ENCODE measurements at places on chromosomes 3 and 15.
A peak's percentile ranks its signal among the peaks of the same experiment; 100 is the strongest.

GRCh38 chr3:111068574-111068973 is 3.0 kb upstream of the NECTIN3 start:
- DNase-seq = no peak

- DNase-seq = no peak
Measured at GRCh38 chr3:70882104-70882503, 569.7 kb upstream of the MDFIC2 start.

DNA sequence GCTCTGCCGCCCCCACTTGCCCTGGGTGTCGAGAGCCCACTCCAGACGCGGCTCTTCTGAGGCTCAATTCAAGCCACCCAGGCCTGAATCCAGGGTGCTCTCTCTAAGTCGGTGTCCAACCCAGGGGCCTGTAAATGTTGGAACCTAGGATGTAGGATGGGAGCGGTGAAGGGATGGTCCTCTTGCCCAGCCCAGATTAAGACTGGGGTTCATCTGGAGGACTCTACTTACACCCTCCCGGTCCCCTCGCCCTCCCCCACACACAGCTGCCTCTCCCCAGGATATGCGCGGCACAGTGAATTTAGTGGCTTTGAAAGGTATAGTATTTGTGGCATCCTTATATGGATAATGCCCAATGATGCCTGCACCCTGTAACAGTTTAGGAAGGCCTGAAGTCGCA is 822 bp upstream of the FBN1 start:
- no peak for DNase-seq

- DNase-seq = no peak
Measured at GRCh38 chr3:194577986-194578905, 55.0 kb downstream of the TMEM44 start.

DNA sequence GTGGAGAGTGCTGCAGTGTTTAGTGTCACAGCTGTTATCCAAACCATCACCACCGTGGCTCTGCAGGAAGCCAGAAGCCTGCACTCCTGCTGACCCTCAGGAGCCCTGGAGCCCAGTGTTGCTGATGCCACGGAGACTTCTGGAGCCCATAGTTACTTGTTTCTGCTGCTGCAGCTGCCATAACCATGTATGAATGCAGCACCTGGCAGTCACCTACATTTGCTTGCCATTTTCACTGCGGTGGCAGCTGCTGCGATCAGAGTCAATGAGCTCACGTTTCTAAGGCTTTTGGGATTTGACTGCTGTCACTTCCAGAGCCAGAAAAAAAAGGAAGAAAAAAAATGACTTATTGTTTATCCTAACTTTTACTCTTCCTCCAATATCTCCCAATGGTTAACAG is 299.2 kb upstream of the THRB start:
- DNase-seq = no peak

GRCh38 chr3:32146746-32147211 is 40.4 kb downstream of the GPD1L start:
- no peak for DNase-seq

GRCh38 chr3:190614226-190615059 is 100.6 kb downstream of the IL1RAP start:
- DNase-seq = no peak

- no peak for DNase-seq
Measured at GRCh38 chr15:47397655-47398054, 319.6 kb upstream of the SEMA6D start.

DNA sequence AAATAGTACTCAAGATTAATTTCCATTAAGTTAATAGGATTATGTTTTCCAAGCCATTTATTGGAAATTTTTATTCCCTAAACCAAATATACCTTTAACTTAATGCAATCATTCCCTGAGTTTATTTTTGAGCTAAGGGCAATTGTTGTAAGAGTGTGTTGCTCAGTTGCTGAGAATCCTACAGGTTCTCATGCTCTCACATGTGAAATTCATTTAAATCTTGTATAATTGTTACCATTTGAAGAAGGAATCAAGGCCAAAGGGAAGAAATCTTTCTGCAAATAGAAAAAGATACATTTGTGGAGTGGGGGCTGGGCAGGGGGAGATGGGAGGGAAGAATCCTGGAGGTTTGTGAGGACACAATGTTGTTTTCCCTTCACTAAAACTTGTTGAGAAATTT is 202.7 kb upstream of the STRIT1 start:
- DNase-seq = no peak

DNA sequence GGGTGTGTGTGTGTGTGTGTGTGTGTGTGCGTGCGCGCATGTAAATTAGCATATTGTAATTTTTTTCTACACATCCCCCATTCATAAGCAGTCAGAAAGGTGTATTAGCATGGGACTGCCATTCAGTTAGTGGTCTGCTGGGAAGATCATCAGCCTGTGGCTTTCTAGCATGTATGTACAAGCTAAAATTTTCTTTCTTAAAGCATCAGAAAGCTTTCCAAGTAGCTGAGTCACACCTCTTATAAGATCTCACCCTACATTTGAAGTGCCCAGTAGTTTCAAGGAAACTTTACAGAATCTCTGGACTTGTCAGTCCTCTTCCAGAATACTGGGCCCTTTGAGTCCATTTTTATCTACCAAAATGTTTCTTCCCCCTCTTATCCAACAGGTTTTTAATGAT is 411.4 kb upstream of the TPRG1 start:
- no peak for DNase-seq

- DNase-seq = no peak
Measured at GRCh38 chr3:49883998-49884397, 14.3 kb upstream of the CAMKV start.

- DNase-seq = no peak
Measured at GRCh38 chr3:15347063-15347736, 14.8 kb upstream of the SH3BP5 start.

DNA sequence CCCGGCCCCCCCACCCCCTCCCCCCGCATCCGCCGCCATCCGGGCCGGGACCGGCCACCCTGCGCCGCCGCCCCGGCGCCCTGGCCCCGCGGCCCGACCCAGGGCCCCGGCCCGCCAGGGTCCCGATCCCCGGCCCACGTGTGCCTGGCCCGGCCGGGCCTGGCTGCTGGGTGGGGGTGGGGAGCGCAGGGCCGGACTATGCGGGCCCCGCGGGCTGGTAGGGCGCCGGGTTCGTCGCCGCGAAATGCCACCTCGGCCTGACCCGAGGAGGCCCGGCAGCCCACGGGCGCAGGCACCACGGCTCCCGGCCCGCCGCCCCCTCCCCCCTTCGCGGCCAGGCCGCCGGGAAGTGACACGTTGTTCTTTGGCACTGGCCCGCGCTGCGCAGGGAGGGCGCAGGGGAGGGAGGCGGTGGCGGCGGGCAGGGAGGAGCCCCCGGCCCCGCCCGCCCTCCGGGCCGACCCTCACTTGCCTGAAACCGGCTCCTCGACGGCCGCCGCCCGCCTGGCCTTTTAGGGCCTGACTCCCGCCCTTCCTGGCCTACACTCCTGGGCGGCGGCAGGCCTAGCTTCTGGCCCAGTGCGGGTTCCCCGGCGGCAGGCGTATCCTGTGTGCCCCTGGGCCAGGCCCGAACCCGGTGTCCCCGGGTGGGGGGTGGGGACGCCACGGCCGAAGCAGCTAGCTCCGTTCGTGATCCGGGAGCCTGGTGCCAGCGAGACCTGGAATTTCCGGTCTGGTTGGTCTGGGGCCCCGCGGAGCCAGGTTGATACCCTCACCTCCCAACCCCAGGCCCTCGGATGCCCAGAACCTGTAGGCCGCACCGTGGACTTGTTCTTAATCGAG is 515 bp downstream of the EIF4G1 start:
- DNase-seq = no peak

DNA sequence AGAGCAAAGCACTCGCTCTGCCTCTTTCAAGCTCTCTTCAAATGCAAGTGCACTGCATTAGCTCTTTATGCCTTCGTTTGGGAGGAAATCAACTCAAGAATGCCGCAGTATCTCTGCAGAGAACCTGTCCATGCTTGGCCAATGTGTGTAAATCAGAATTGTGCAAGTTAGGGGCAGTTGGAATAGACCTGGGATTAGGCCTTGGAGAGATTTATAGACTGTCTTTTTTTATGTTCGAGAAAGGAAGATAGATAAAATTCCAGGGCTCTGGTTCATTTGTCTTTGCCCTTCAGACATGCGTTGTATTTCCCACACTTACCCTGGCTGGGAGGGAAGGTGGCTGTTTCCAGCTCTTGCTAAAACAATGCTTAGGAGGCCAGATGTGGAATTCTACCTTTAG is 163.7 kb downstream of the MOBP start:
- DNase-seq = no peak

GRCh38 chr15:95261546-95261945 is 1030.2 kb downstream of the MCTP2 start:
- no peak for DNase-seq

DNA sequence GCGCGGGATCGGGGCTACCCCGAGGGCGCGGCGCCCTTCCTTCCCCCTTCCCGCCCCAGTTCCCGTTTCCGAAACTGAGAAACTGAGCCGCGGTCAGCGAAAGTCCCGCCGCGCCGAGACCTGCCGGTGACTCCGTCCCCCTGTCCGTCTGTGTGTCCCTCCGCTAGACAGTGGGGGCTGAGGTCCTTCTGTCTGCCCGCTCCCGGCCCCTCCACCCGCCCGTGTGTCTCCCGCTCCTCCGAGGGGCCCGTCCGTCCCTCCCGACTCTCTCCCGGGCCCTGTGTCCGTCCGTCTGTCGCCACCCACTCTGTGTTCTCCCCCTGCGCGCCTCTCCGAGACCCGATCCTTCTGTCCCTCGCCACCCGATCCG is 426 bp downstream of the PRKCD start:
- no peak for DNase-seq

DNA sequence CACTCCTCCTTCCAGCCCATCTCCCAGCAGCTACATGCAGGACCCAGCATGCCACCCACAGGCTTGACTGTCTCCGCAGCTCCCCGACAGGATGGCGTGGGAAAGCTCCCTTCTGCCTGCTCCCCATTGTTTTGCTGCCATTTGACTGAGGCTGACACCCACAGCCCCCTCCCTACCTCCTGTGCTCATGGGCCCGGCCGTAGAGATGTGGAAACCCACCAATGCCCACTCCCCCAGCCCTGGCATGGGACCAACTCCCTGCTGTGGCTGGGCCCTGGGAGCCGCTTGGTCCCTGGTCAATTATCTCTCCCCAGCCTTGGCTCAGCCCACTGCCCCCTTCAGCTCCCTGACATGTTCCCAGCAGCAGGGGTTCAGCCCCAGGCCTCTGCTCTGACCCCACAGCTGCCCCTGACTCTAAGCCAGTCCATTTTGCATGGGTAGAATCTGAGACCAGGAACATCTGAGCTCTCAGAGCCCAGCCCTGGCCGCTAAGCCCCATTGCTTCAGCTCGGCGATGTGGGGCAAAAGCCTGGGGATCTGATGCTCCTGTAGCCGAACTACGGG is 8.2 kb downstream of the C3orf22 start:
- no peak for DNase-seq

DNA sequence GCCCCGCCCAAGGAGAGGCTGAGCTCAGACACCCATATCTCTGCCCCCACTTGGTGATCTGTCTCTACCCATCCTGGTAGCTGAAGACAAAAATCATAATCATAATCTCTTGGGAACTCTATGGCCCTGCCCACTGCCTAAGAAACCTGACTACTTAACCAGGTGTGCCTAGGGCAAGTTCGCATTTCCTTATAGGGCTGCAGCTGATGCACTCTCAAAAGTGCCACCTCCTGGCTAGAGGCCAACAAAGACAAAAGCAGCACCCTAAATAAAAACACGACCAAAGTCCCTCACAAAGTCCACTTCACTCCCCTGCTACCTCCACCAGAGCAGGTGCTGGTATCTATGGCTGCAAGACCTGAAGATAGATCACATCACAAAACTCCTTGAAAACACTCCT is 250.4 kb upstream of the SLITRK3 start:
- DNase-seq = no peak

GRCh38 chr15:65956307-65956706 is 87.0 kb downstream of the RAB11A start:
- DNase-seq = no peak

DNA sequence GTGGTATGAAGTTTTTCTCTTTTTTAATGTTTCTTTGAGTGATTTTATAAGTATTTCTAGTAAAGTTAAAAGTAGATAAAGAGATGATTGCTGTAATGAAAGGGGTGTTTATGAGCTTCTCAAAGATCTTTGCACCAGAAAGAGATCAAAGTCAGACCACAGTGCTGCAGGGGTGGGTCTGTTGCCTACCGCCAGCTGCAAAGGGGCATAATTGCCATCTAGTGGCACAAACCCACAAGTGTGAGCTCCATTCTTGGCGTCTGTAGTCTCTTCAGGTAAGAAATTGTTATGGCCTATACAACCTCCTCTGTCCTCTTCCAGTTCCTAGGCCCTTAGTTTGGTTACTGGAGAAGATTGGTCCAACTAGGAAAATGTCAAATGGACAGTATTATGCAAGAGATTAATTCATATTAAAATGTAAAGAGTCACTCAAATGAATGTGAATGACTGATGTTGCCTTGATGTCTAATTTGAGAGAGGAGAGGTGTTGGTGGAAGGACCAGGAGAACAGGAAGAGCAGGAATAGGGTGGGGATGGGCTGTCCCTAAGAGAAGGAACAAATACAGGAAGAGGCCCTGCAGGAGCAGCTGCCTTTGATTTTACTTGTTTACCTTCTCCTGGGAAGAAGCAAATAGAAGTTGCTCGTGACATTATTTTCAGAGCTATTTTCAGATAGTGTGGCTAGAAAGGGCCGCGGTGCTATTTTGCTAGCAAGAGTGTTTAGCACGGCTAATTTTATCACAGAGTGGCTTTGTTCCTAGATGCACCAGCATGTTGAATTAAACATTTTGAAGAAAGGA is 53.0 kb upstream of the GSK3B start:
- DNase-seq = no peak

DNA sequence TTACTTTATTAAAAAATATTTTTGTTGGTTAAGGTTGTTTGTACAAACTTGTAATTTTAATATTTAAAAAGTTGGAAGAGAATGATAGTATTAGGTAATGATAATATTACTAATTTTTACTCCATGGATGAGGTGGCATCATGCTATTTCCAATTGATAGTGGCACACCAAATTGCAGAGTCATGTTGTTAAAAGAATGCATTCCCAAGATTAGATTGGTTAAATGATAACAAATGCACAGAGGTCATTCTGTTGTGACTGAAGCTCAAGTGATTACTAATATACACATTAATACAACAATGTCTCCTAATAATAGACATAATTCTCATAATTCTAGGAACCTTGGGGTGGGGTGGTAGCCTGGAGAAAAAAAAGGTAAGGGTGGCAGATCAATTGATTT is 73.2 kb upstream of the ZBED2 start:
- DNase-seq = no peak

- DNase-seq = no peak
Measured at GRCh38 chr15:97881346-97881965, 79.0 kb upstream of the ARRDC4 start.

- DNase-seq = peak; percentile 5
Measured at GRCh38 chr3:72368331-72368975, 479.8 kb downstream of the SHQ1 start.

DNA sequence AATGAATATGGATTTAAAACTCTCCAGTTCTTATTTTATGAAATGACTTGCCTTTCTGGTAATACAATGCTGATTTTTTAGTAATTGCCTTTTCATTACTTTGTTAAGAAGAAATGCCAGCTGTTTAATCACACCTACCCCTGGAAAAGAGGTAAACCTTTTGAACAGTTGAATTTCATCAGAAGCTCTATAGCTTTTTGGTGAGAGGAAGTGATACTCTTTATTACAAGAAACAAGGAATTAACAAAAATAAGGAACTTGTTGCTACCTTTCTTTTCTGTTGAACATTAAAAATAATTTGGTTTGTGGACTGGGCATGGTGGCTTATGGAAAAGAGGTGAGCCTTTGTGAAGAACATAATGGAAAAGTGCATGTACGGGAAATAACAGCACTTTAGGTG is 19.7 kb downstream of the BLOC1S6 start:
- DNase-seq = no peak

- DNase-seq = no peak
Measured at GRCh38 chr3:4045756-4046155, 246.5 kb downstream of the LRRN1 start.

Measured in cerebellar nuclear complex (tissue), 1 donor.